ENCODE measurements at places on chromosomes 2 and 18.

GRCh38 chr18:78821396-78821795, 158.2 kb upstream of the SALL3 start:
- DNase-seq = no peak

GRCh38 chr2:85162746-85163301, 29.6 kb downstream of the TCF7L1 start:
- no peak for DNase-seq

GRCh38 chr2:75729861-75730260, 19.1 kb upstream of the GCFC2 start:
- no peak for DNase-seq

- no peak for DNase-seq
Measured at GRCh38 chr2:240582781-240583180, 3.8 kb upstream of the CAPN10 start.

Measured in coronary artery (tissue), 2 donors.